ENCODE measurements at places on chromosomes 5 and 9.

GRCh38 chr5:61467766-61468482 lies 135.9 kb downstream of the ZSWIM6 start:
- DNase-seq, result peak; percentile 82

DNA sequence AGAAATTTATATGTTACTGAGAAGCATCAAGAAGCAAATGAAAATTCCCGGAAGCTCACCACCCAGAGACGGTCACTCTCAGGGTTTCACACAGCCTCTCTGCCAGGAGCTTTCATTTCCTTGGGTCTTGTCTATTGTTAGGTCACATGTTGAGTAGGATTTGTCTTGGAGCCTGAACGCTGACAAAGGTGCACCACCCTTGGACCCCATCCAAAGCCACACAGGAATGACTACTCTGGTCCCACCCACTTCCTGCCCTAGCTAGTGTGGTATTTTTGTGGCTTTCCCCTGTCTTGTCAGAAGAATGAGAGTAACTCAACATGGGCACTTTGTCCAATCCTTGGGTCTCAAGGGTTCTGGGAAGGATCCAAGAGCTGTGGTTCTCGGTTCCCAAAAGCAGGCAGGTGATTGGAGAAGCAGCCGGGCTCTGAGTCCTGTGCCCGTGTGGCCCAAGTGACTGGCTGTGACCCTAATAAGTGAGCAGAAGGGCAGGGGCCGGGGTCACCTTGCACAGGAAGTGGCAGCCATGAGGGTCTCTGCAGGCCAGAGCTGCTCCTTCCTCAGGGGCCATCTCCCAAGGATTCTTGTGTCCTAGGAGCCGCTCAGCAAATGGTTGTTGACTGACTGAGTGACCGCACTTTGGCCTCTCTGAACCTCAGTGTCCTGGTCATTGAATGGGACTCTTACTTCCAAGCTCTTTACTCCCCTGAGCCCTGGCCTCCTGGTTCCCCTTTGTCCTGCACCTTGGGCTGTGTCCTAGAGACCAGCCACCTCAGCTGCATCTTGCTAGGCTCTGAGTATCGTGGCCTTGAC lies 6.9 kb downstream of the FGD3 start:
- DNase-seq, result peak; percentile 71

GRCh38 chr9:30534455-30534854 lies 1850.0 kb upstream of the ACO1 start:
- DNase-seq, result no peak

DNA sequence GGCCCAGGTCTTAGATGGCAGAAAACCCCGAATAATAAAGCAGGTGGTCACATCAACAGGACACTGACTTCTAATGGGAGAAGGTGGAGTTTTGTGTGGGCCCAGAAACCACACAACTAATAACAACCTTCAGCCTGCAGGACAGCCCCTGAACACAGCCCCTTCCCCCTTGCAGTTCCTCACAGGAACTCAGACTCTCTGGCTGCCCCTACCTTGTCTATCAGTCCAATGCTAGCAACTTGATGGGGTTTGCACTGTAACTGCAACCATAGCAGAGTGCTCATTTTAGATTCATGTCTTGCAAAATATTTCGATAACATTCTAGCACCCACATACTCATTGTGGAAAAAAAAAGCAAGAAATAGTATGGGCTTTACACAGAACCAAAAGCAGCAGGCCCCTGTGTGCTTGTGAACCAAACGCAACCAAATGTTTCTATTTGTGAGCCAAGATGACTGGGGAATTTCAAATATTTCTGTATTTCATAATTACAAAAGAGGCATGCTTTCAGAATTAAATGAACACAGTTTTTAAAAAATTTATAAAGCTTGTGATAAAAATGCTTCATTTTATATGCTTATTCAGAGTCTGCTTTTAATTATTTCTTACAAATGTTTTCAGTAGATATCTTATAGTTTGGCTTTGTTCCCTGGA lies 62.7 kb upstream of the PDE4D start:
- DNase-seq, result peak; percentile 6

GRCh38 chr9:136512651-136513071 lies 29.8 kb upstream of the SEC16A start:
- DNase-seq, result no peak

- no peak for DNase-seq
Measured at GRCh38 chr5:148768806-148769415, 57.5 kb upstream of the ADRB2 start.

GRCh38 chr5:158942217-158942616 lies 157.5 kb downstream of the EBF1 start:
- no peak for DNase-seq

Data from fibroblast of skin of back (primary cell).